Activated T-cell treated with anti-CD3 and anti-CD28 coated beads for 4 hours (primary cell): ENCODE measurements at places on chromosomes 1 and 21.

- no peak for DNase-seq
Observed at GRCh38 chr1:65799601-65800000, 6.9 kb downstream of the PDE4B start.

DNA sequence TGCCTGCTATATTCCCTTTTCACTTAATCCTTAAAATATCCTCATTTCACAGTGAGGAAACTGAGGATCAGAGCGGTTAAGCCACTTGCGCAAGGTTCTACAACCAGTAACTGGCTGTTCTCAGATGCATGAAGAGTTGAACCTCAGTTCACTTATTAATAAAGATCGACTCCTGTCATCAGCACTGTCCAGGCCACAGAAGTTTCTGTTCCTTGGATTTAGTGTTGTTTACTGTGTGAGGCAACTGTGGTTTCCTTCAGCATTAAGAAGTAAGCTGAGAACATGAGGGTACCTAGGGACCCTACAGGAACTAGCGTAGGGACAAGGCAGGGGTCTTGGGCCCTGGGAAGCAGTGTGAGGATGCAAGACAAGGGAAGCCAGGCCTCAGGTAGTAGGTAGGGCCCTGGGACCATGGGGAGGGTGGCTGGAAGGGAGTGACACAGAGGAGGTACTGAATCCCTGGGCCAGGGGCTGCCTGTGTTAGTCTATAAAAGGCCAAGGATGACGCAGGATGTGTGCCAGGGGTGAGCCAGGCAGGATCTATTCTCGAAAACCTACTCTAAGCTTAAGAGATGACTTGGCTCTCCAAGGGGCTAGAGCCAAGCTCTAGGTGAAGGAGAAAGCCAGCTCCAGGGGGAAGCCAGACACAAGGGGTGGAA is 181.2 kb upstream of the CSF3R start:
- DNase-seq, result no peak

GRCh38 chr1:156705321-156705917 is at the start of gene CRABP2:
CRABP2 (minus strand) TSS chr1:156705583; CDS start chr1:156705446, 137 bp downstream.
- DNase-seq, result no peak

DNA sequence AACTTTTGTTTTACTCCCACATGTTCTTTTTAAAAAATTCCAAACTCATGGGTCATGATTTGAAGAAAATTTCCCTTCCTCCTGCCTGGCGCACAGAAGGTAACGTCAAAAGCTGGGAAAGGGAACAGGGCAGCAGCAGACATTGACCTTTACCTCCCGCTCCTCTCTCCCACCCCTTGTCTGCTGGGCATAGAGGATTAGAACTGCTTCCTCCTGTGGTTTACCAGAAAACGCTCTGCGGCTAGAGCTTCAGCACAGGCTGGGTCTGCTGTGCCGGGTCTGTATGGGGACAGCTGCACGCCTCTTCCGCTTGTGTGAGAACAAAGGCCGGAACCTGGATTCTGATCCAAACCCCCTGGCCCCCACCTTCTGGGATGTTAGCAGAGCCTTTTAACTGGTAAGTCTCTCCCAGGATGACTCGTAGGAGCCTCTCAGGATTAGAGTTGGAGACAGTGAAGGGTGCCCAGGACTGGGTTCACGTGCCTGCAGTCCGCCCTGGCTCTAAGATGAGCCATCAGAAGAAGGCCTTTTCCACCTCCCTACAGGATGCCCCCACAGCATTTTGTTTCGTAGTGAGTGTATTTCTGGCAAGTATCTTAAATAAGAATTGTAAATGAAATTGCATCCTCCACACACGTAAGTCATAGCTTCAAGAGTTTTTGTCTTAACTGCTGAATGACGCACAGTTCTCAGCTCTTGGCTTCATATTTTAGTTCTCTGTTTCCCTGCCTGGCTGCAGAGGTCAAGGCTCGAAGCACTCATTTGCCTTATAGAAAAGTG is 5.2 kb downstream of the H6PD start:
- no peak for DNase-seq

GRCh38 chr1:26477446-26478152 is 5.4 kb downstream of the HMGN2 start:
- DNase-seq, result no peak

- DNase-seq, result no peak
Observed at GRCh38 chr1:40610156-40610555, 55.3 kb downstream of the RIMS3 start.

GRCh38 chr1:37398096-37398495 is 76.3 kb upstream of the ZC3H12A start:
- no peak for DNase-seq
